ENCODE measurements at places on chromosomes 16 and 17.

GRCh38 chr17:6752068-6752909 lies 3.6 kb upstream of the XAF1 start:
- no peak for DNase-seq

DNA sequence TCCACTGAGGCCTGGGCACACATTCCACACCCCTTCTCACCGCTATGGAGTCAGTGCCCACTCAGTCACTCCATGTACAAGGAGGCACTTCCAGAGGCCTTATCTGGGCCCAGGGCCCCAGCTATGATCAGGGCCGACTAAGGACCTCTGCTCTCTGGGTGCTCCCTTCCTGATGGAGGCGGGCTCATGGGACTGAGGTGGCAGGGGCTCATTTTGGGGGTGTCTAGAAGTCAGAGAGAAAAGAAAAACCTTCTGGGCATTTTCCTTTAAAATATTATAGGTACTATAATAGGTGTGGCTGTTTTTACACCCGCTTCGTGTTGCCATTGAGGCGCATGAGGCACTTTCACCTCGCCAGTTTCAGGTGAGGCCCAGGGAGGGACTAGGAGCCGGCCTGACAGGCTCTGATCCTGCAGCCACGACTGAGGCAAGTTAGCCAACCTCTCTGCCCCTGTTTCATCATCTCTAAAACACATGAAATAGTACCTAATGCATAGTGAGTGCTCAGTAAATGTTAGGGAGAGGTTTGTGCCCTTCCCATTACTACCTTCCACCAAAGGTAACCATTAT lies 14.4 kb downstream of the B9D1 start:
- no peak for DNase-seq

GRCh38 chr17:58328195-58329034 lies at the start of gene TSPOAP1:
TSS of gene TSPOAP1 (minus strand) at chr17:58328795. CDS start at chr17:58327920, 875 bp downstream.
- DNase-seq = no peak

DNA sequence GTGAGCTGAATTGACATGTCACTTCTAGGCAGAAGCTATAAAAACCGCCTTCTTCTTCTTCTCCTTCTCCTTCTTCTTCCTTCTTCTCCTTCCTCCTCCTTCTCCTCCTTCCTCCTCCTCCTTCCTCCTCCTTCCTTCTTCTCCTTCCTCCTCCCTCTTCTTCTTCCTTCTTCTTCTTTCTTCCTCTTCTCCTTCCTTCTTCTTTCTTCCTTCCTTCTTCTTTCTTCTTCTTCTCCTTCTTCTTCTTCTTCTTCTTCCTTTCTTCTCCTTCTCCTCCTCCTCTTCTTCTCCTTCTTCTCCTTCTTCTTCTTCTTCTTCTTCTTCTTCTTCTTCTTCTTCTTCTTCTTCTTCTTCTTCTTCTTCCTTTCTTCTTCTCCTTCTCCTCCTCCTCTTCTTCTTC lies 4.8 kb upstream of the FBXL19 start:
- no peak for DNase-seq

- DNase-seq = no peak
Observed at GRCh38 chr16:53142823-53143568, 88.2 kb downstream of the CHD9 start.

DNA sequence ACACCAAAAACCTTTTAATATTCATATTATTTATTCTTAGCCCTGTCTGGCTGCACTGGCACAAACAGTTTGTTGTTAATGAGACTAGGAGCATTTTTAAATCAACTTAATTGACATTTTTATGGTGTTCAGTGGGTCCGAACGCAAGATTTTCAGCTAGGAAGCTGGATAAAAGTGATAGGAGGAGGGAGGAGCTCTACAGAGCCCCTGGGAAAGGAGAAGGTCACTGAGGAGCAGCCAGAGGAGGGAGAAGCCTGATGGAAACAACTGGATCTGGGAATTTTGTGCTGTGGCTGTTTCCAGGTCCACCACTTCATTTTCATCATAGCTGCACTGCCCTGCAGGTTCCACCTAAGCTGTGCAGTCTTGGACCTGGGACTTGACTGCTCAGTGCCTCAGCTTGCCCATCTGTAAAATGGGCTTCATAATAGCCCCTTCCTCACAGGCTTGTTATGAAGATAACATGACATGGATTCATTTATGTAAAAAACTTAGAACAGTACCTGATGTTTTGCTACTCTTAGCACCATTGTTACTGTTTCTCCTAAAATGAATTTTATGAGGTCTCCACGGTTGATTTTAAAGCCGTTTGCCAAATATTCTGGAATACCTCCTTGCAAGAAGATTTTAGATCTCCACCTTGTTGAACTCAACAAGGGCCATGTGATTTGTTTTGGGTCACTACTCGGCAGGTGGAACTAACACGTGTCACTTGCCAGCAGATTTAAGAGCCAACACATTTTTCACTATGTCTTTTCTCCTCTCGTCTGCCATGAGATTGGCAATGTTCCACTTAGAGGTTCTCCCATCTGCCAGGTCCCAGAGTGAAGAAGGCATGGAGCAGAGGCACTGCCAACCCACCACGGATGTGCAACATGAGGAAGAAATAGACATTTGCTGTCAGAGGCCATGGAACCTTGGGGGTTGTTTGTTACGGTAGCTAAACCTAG lies 18.7 kb upstream of the GRIN2A start:
- DNase-seq = no peak

DNA sequence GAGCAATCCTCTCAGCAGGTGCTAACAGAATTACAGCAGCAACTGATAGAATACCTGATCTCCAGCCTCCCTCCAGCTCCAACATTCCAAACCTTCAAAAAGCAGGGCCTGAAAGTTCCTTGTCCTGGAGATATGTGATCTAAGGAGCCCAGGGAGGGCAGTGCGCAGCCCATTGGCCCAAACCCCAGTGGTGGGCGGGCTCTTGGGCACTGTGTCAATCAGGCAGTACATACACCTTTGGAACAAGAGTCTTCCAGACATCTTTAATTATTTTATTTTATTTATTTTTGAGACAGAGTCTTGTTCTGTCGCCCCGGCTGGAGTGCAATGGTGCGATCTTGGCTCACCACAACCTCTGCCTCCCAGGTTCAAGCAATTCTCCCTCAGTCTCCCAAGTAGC lies 24.2 kb downstream of the SLC12A3 start:
- no peak for DNase-seq

DNA sequence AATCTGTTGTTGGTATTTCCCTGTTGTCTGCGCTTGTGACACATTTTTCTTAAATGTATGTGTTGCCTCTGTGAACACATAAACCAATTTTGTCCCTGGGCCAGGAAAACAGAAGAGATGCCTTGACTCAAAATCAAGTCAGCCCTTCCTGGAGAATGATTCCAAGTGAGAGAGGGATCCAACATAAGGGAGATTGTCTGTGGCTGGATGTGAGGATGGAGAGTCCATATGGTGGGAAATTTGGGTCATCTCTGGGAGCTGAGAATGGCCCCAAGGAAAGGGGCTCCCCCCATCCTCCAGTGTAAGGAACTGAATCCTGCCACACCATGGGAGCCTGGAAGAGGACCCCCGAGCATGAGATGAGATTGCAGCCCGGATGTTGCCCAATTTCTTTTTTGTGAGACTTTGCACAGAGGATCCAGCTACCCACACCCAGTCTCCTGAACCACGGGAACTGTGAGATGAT lies 13.5 kb downstream of the CRYM start:
- no peak for DNase-seq

Data from activated CD8-positive, alpha-beta memory T cell treated with anti-CD3 and anti-CD28 coated beads for 1 hour (primary cell).